ENCODE measurements at places on chromosomes 7 and 10.

- DNase-seq: no peak
These were observed 115.5 kb upstream of the CALCR start for GRCh38 chr7:93690021-93690420.

DNA sequence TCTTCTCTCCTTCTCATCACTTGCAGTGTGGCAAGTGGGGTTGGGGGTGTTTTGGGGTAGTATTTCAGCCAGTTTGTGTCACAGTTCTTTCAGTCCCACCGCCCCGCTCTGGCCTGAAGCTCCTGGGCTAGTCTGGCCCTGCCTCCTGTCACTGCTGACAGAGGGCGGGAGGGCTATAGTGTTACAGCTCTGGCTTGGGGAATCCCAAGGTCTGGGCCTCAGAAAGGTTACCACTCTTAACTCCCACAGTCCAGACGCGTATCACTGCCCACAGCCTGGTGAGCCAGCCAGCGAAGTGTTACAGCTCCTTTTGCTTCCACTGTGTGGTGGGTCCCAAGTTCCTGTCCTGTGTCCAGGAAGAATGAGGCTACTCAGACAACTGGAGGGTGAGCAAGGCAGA lies 56.0 kb downstream of the ZNF777 start:
- DNase-seq: no peak

- DNase-seq: no peak
These were observed 1003.3 kb upstream of the SORCS1 start for GRCh38 chr10:108167766-108168165.

DNA sequence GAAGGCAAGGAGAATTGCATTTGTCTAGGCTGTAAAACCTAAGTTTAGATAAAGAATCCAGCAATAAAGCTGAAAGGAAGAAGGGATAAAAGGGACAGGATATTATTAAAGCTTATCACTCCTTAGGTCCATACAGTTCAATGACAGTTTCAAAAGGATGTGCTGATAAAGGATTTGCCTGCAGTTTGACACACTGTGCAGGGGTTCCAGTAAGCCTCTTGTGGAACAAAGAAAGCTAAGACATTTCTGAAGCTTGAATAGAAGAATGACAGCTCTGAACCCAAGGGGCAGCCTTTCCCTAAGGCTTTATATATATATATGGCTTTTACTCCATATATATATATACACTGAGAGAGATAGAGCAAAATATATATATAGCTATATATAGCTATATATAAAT lies 276.8 kb upstream of the GRM3 start:
- DNase-seq: no peak

DNA sequence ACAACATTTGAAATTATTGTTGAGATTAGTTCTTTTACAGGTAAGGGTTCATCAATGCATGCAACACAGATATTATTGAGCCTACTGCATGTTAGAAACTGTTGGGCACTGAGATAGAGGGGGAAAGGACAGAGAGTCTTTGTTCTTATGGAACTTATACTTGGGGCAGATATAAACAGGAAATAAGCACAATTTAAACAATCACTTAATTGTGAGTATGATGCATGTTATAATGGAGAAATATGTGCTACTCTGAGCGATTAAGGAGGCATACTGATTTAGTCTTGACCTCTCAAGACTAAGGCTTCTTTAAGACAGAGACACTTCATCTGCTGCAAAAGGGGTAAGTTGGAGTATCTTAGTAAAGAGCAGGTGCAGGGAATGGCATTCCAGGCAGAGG lies 593.3 kb downstream of the CCSER2 start:
- no peak for DNase-seq

- DNase-seq: no peak
These were observed at the start of gene GTF2IRD1 for GRCh38 chr7:74453322-74454011. GTF2IRD1 (plus strand) TSS chr7:74453906; CDS start chr7:74508081, 54,175 bp downstream.

- no peak for DNase-seq
These were observed 335.4 kb upstream of the MGMT start for GRCh38 chr10:129131457-129132132.

DNA sequence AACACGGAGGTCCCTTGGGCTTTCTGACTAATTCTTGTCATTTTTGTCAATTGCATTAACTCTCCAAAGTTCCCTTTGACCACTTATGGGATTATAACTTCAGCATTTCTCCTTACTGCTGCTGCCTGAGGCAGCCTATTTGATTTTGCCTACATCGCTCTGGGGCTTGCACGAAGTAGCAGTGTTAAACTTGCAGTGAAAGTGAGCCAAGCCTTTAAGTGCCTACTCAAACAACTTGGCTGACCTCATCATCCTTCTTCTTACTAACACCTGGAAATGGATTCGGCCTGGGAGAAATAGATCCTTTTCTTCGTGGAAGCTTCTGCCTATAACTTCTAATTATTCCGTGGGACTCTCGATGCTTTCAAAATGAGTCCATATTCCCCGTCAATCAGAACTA lies 76.6 kb downstream of the DGKB start:
- DNase-seq: no peak

DNA sequence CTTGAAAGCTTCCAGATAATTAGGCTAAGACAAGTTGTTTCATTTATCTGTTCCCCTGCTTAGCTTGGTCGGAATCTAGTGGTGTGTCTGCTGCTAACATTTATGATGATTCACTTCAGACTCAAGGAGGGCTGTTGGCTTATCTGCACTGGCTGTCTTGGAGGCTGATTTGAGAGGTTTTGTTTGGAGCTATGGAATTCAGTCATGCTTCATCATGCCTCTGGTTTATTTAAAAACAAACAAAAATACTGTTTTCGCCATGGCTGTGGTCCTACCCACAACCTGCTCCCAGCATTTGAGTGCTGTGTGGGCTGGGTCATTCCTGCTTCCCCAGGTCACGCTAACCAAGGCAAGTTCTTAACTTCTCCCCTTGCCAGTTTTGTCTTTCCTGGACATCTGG lies 11.7 kb upstream of the ARPC1B start:
- no peak for DNase-seq

DNA sequence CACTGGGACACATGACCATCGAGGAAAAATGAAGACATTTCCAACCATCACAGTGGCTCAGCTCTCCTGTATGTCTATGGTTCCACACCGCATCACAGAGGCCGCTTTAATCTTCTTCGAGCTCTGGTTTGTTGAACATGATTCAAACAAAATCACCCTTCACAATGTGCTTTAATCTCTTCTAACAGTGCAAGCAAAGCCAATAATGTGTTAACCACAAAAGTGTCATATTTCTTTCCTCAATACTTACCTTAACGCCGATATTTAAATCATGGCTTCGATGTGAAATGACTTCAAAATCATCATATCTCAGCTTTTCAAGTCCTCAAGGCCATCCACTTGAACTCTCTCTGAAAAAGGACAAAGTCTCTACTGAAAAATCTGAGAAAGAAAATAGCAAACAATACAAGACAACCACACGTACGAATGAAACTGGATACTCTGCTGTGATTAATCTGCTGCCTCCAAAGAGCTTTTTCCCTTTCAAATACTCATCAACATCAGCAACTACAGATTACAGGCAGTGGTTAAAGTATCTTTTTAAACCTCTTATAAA lies 23.0 kb upstream of the SVIL start:
- DNase-seq: no peak

DNA sequence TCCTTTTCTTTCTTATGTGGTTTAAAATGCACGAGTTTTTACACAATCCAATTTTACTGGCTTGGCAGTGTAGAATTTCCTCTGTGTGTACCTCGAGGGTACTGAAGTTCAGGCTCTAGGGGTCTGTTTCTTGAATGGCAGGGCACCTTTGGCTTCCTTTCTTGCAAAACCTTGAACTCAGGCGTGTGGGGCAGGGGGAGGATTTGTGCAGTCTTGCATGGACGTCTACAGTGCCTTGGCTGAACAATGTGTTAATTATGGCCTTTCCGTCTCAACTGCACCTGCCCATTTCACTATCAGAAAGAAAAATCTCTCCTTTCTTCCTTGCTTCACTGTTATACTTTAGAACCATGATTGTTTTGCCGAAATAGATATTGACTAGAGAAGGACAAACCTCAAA lies 570.9 kb downstream of the INHBA start:
- no peak for DNase-seq

GRCh38 chr7:149524394-149524793 lies 26.8 kb upstream of the ZNF746 start:
- DNase-seq: no peak

DNA sequence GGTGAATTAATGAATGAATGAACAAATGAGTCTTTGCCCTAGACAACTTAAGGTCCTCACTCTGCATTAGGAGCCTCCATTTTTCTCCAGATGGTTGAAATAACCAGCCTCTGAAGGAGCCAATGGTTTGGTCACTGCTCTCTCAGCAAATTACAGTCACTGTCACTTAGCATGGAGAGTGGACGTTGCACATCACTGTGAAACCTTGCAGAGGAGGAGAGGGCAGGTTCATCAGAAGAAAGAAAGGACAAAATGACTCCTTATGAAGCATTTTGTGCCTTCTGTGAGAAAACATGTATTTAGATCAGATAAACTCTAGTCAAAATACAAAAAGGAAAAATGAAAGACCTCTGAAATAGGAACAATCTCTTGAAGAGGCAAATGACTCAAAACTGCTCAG lies 6.6 kb upstream of the ATP6V0A4 start:
- DNase-seq: no peak

DNA sequence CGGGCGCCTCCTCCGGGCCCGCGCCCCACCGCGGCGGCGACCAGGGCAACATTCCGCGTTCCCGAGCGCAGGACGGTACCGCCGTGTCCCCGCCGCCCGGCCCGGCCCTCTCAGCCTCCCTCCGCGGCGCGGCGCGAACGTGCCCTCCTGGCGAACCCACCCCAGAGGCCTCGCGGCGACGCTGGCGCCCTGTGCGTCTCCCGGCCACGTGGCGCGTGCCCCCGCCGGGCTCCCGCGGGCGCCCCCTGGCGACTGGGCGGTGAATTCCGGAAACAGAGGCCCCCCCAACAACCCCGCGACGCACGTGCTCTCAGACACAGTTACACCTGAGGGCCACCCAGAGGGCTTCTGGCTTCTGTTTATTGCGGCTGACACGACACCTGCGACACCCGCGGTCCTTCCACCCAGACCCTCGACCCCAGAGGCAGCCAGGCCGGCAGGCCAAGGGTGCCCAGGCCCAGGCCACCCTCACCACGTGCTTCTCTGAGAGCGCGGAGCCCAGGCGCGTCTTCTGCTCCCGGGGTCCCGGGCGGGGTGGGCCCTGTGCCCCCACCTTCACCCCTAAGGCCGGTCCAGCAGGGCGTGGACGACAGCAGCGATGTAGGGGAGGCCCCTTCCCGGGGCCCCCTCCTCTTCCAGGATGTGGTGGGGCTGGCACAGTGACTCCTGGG lies at the start of gene SAP25:
Gene SAP25 (minus strand): TSS at position 210 of the 671 bp plus-strand sequence. CDS start 158 bp downstream, at position 52.
- DNase-seq: no peak

GRCh38 chr7:80643336-80643915 lies 5.0 kb downstream of the CD36 start:
- peak; percentile 34 for DNase-seq

DNA sequence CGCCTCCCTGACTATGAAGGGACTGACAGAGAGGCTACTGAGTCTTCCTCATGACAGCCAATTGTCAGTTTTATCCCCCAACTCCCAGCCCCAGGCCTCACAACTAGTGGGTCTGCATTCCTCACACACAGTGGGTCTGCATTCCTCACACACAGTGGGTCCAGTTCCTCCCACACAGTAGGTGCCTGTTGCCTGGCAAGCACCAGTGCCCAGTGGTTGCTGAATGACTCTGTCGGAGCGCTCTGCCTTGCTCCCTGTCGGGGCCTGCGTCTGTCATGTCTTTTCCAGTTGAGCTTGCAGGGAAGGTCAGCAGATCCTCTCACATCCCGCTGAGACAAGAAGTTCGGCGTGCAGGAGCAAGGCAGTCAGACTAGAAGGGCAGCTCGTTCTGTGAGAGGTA lies 590.0 kb upstream of the MKI67 start:
- no peak for DNase-seq

GRCh38 chr7:42091461-42092291 lies 145.3 kb downstream of the GLI3 start:
- no peak for DNase-seq

GRCh38 chr7:17681965-17682364 lies 258.3 kb downstream of the SNX13 start:
- DNase-seq: no peak

- no peak for DNase-seq
These were observed 61.3 kb downstream of the ABCB4 start for GRCh38 chr7:87413951-87414793.

DNA sequence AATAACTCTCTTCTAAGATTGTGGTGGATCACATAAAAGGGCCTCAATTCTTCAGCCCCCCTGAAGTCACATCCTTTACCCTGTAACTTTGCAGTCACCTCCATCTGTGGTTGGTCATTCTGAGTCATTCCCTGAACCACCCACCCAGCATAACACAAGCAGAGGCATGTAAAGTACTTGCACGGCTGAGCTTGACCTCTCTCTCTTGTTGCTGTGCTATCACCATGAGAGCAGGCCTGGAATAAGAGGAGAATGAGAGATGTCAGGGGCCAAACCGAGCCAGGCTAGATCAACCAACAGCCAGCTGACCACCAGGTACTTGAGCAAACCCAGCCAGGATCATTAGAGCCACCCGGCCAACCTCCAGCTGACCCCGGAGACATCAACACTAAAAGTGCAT lies 13.5 kb upstream of the STK17A start:
- DNase-seq: no peak

GRCh38 chr10:89327803-89328441 lies at the start of gene IFIT3:
IFIT3 (plus strand) TSS chr10:89327997; CDS start chr10:89328074, 77 bp downstream.
- DNase-seq: peak; percentile 77

DNA sequence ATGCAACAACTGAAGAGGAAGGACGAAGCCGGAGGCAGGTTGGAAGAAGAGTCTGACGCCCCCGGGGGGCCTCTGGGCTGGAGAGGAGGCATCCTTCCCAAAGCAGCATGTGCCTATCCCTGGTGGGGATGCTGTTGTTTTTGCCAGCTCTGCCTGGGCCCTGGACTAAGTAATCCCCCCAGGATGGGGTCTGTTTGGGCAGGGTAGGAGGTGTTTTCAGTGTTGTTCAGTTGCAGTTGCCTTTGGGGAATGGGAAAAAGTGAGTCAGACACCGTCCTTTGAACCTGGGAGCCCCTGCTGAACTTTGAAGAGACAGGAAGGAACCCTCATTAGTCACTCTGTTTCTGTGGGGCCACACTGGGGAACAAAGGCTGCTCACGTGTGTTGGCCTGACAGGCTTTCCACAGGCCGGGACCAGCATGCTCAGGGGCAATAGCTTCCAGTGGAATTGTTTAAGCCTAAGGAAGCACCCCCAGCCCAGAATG lies 35.2 kb upstream of the GDF10 start:
- no peak for DNase-seq

- DNase-seq: no peak
These were observed 83.3 kb downstream of the ORC5 start for GRCh38 chr7:104124469-104124868.

DNA sequence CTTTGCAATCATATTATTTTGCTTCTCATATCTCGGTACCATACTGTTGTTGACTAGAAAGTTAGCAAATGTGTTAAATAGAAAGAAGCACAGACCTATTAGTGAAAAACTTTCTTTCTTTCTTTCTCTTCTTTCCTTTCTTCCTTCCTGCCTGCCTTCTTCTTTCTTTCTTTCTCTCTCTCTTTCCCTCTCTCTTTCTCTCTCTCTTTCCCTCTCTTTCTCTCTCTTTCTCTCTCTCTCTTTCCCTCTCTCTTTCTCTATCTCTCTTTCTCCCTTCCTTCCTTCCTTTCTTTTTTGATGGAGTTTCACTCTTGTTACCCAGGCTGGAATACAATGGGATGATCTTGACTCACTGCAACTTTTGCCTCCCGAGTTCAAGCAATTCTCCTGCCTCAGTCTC lies 1160.6 kb downstream of the GATA3 start:
- no peak for DNase-seq

Measured in hematopoietic multipotent progenitor cell treated with erythropoietin and hydrocortisone succinate and interleukin-3 and kit ligand, for 15 days (in vitro differentiated cells).